Upper lobe of left lung (tissue), 6 donors: ENCODE measurements at places on chromosomes 4 and X.

DNA sequence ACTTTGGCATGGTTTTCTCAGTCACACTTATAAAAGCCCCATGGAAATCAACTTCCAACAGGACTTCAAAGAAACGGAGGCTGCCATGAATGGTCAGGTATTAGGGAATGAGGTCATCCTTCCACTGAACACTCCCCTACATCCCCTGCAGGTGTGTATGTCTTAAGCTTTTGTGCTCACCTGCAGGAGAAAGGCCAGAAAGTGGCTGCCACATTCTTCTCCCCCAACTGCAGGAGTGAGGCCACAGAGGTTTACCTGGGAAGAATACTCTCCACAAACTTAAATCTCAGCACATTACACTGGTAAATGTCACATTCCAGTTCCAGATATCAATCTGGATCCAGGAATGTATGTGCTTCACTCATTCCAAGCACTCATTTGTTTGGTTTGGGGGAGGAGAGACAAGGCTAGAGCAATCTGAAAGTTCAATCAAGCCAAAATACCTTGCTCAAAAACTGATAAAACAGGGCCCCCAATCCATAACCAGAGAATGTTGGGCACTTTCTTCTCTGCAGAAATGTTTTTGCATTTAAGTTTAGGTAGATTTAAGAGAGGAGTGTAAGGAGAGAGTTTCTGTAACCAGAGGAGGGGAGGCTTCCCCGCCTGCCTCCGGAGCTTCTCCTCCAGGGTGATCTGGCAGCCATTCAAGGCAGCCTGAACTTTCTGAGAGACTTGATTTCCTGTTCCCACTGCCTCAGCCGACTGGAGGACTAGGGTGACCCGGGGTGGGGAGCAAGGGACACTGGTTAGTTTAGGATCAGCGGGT, 15.4 kb downstream of the FAM9C start:
- H3K27ac ChIP-seq, result peak overlapping the region; percentile 67
- H3K4me3 ChIP-seq, result no peak overlapping the region
- H3K4me1 ChIP-seq, result peaks cover 22% of the 10 kb centered on the region
- H3K36me3 ChIP-seq, result no peaks in the 10 kb centered on the region
- no peaks in the 10 kb centered on the region for H3K27me3 ChIP-seq

DNA sequence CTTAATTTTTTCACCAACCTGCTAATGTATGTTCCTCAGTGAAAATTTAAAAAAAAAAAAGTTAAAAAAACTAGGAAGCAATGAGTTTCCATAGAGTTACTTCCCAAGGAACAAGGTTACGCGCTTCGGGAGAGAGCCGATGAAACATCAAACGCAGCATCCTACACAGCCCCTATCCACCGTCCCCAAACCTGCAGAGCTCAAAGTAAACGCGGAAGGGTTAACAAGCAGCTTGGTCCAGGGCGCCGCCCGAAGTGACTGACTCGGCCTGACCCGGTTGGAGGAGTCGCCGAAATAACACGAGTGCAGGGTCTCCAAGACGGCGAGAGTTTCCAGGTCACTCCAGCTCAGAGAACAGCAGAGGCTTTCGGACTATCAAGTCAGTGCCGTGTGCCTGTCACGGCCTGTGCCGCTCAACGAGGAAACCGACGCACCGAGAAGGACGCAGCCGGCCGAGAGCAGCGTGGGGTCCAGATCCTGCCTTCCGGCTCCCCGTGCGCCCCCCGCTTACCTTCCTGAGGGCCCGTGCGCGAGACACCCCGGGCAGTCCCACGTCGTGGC, 512 bp downstream of the NOP14 start:
- H3K27me3 ChIP-seq, result no peaks in the 10 kb centered on the region
- peak; percentile 44 for DNase-seq
- H3K4me3 ChIP-seq, result peak overlapping the region; percentile 93
- H3K27ac ChIP-seq, result peak overlapping the region; percentile 88

DNA sequence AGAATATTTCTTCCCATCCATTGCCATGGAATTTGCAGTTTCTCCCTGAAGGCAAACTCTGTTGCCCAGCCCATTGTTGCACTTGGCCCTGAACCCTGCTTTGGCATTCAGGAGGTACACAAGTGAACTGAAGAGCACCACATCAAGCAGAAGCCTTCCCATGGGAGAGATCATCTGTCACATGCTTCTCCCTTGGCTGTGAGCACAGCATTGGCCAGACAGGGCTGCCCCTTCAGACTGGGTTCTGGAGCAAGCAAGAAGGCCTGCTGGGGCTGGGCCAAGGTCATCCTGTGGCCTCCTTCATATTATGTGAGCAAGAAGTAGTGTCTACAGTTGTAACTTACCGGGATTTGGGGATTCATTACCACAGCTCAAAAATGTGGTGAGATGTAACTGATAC, 22.7 kb downstream of the SCML1 start:
- no peaks in the 10 kb centered on the region for H3K27me3 ChIP-seq
- no peaks in the 10 kb centered on the region for H3K4me1 ChIP-seq
- no peaks in the 10 kb centered on the region for H3K36me3 ChIP-seq

DNA sequence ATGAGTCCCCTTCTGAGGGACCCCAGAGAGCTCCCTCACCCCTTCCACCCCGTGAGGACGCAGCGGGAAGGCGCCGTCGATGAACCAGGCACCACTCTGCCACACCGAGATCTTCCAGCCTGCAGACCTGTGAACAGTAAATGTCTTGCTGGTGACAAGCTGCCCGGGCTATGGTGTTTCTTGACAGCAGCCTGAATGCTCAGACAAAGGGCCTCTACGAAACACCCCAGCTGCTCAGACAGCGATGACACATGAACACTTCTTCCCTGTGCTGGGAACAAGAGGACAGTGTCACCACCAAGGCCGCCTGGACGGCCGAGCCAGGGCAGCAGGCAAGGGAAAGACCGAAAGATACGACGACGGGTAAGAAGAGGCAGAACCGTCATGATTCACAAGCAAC, 30.6 kb upstream of the GTPBP6 start:
- DNase-seq, result no peak
- H3K27ac ChIP-seq, result no peak overlapping the region
- no peaks in the 10 kb centered on the region for H3K27me3 ChIP-seq
- H3K36me3 ChIP-seq, result peaks cover 5% of the 10 kb centered on the region
- no peak overlapping the region for H3K4me3 ChIP-seq
- no peaks in the 10 kb centered on the region for H3K4me1 ChIP-seq

DNA sequence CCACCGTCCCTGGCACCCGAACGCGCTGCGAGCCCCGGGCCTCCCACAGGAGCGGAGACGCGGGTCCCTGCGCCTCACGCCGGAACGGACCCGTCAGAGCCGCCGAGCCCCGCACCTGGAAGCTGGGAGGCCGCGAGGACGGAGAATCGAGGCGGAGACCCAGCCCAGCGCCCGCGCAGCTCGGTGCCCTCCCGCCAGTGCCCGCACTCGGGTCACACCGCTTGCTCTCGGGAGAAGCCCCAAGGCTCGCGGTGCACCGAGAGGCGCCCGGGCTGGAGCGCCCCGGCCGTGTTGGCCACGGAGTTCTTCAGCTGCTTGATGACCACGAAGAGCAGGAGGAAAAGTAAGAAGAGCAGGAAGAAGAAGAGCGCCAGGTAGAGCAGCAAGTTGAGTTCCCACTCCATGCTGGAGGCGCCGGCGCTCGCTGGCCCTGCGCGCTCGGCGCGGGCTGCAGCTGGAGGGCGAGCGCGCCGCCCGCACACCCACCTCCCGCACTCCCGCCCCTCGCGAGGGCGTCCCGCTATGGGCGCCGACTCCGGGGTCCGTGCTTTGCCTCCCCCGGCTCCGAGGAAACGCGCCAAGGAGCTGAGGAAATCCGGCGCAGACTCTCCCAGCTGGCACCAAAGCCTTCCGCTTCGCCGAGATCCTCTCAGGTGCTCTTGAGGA, at the start of gene SMIM43:
Gene SMIM43, minus strand, starts transcription at position 463 of the 666 bp plus-strand sequence. Its CDS starts 59 bp downstream, at position 404.
- H3K27ac ChIP-seq, result no peak within 1 kb of the TSS
- H3K4me1 ChIP-seq, result peaks cover 6% of the 10 kb centered on the region
- H3K27me3 ChIP-seq, result no peaks in the 10 kb centered on the region
- no peaks in the 10 kb centered on the region for H3K36me3 ChIP-seq

GRCh38 chr4:3376266-3376665, 65.5 kb upstream of the HGFAC start:
- H3K4me3 ChIP-seq, result no peak overlapping the region
- H3K27me3 ChIP-seq, result no peaks in the 10 kb centered on the region
- H3K4me1 ChIP-seq, result peaks cover 11% of the 10 kb centered on the region
- H3K27ac ChIP-seq, result no peak overlapping the region
- H3K36me3 ChIP-seq, result no peaks in the 10 kb centered on the region

DNA sequence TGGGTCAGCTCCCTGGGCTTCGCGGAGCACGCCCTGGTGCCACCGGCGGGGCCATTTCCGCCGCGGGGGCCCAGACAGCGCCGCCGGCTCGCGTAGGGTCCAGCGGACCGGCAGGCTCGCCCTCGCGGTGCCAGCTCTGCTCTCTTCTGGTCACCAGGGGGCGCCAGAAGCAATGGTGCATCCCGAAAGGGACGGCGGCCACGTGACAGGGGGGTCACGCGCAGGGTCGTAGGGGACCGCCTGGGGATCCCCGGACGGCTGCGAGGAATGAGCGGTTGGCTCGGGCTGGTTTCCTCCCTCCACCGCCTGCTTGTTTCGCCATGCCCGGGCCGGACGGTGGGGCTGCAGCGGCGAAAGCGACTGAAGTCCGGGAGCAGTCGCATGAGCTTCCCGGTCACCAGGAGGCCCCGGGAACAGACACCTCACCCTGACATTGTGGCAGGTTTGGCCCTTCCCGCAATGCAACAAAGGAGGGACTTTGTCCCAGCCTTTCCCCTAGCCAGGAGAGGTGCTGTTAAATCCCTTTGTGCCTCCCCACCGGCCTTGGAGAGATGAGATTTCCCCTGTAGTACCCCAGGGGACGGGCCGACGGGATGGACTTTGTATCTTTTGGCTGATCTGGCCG, 15.8 kb downstream of the ZCCHC12 start:
- no peaks in the 10 kb centered on the region for H3K27me3 ChIP-seq
- peak; percentile 92 for DNase-seq
- H3K27ac ChIP-seq, result no peak overlapping the region
- H3K36me3 ChIP-seq, result no peaks in the 10 kb centered on the region
- no peak overlapping the region for H3K4me3 ChIP-seq

- no peak for DNase-seq
- no peak overlapping the region for H3K27ac ChIP-seq
- H3K4me3 ChIP-seq, result no peak overlapping the region
Observed at GRCh38 chr4:132683957-132684356, 465.1 kb upstream of the PCDH10 start.

DNA sequence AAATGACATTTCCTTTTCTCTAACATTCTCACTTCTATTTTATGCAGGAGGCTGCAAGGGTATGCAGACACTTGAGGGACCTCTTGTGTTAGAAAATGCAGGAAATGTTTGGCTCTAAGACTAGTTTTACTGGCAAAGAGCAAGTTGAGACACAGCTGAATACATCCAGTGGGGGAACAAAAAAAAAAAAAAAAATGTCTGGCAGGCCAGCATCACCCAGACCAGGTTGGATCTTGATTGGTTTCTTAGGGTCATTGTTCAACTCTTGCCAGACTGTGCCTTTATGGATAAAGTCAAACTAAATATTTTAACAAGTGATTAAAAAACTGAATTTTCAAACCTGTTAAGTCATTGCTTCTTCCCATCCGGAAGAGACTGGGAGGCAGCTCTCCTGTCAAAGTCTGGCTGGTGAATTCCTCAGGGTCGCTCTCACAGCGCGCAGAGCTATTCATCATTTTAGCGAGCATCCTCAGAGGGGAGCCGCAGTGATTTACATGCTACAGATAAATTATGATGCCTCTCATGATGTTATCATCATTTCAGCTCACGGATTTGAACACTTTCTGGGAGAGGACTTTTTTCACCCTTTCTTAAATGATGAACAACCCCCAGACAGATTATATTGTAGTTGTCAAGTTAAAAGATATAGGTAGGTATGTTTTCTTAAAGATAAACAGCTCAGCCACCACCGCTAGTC, 23.6 kb upstream of the PACRGL start:
- H3K4me3 ChIP-seq, result no peak overlapping the region
- H3K4me1 ChIP-seq, result no peaks in the 10 kb centered on the region
- H3K36me3 ChIP-seq, result no peaks in the 10 kb centered on the region
- no peaks in the 10 kb centered on the region for H3K27me3 ChIP-seq
- no peak for DNase-seq

DNA sequence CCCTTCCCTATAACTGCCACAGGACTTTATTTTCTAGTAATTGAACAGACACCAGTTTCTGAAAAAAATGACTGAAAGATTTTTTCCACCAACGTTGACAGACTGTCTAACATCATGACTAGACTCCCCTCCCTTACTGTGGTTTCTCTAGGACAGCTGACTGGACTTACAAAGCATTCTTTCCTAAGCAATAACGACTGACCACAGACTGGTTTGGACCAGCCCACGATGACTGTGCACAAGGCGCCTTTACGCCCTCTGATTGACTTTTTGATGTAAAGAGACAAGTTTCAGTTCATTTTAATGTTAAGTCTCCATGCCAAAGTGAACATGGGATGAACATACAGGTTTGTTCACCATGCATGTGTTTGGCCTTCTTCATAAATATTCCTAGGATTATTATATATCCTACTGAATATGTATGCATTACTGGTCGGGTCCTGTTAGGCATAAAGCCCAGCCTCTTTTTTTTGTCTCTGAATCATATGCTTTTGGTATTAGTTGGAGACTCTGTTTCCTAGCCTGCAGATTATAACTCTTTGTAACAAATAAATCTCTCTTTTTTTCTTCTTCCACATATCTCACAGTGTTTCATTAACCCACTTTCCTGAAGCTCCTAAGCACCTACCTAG, 50.5 kb upstream of the UGT2B4 start:
- H3K27ac ChIP-seq, result no peak overlapping the region
- no peaks in the 10 kb centered on the region for H3K4me1 ChIP-seq
- H3K4me3 ChIP-seq, result no peak overlapping the region
- H3K27me3 ChIP-seq, result no peaks in the 10 kb centered on the region
- H3K36me3 ChIP-seq, result no peaks in the 10 kb centered on the region

- no peak overlapping the region for H3K4me3 ChIP-seq
- H3K4me1 ChIP-seq, result peaks cover 7% of the 10 kb centered on the region
- H3K36me3 ChIP-seq, result no peaks in the 10 kb centered on the region
- no peak overlapping the region for H3K27ac ChIP-seq
Observed at GRCh38 chr4:128220286-128221235, 67.1 kb downstream of the PGRMC2 start.

- no peak overlapping the region for H3K27ac ChIP-seq
- no peaks in the 10 kb centered on the region for H3K27me3 ChIP-seq
- H3K36me3 ChIP-seq, result no peaks in the 10 kb centered on the region
- no peaks in the 10 kb centered on the region for H3K4me1 ChIP-seq
- DNase-seq, result no peak
Observed at GRCh38 chrX:118593407-118593806, 97.8 kb downstream of the DOCK11 start.
